ENCODE measurements at places on chromosomes 5 and 9.

- DNase-seq, result no peak
Observed at GRCh38 chr5:107646418-107646817, 24.3 kb downstream of the EFNA5 start.

GRCh38 chr5:61523073-61523472 is 191.0 kb downstream of the ZSWIM6 start:
- DNase-seq, result no peak

- DNase-seq, result no peak
Observed at GRCh38 chr9:104907278-104907951, 20.5 kb downstream of the ABCA1 start.

- peak; percentile 83 for DNase-seq
Observed at GRCh38 chr9:133121198-133121914, at the start of gene RALGDS. TSS of gene RALGDS (minus strand) at chr9:133121240. CDS start at chr9:133121154, 86 bp downstream.

DNA sequence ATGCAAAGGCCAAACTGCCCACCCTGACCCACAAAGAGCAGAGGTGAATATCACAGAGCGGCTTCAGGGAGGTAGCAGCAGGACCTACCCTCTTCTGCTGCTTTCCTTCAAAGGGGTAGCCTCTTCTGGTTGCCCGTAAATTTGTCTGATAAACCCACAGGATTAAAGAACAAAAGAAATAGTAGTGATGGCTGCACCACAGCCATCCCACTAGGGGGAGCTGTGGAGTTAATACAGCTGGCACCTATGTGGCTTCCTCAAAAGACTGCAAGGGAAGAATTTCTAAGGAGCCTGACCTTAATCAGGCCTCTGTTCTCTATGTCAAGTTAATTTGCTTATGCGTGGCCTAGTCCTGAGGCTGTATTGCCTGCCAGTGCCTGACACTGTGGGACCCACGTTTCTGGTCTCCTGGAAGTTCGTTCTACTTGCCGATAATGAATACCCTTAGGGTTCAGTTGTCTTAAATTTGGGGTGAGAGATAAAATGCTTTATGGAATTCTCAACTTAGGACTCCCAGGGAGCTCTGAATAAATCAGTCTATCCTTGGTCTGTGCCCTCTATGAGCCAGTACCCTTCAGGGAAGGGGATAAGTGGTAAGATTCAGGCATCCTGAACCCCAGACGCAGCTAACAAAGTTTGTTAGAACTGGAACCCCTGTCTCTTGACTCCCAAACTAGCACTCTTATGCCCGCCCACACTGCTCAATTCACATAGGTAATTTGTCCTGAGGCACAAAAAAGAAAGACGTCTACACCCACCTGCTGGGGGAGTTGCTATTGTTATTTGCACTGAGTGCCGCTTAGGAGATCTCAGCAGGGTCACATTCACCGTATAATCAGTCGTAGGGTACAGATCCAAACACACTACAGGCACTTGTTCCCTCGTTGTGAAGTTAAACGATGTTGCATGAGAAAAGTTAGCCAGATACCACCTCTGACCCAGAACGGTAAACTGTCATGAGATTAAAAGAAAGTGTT is 77.1 kb downstream of the SUSD1 start:
- DNase-seq, result peak; percentile 7

DNA sequence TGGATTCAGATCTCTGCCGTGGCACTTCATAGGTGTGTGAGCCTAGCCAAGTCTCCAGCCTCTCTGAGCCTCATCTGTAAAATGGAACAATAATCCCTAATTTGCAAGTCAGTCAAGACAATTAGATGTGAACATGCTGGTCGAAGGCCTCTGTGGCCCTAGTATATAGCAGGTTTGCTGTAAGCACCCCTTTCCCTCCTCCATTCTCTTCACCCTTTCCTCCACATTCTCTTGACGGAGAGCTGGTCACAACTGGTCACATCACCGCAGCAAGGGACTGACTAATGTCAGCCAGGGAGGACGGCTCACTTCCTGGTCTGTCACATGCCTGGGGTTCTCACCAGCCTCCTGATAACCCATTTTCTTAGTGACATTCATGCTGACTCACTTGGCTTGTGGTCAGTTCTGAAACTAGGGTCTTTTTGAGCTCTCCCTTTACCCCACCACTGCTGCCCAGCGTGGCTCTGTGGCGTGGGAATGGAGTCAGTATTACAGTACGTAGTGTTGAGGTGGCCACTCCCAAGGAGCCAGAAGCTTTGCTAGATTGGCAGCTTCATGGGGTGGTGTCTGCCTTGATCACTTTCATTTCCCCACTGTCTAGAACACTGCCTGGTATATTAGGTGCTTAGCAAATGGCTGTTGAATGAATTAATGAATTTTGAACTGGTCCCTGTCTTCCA is 47.8 kb downstream of the ERGIC1 start:
- no peak for DNase-seq

DNA sequence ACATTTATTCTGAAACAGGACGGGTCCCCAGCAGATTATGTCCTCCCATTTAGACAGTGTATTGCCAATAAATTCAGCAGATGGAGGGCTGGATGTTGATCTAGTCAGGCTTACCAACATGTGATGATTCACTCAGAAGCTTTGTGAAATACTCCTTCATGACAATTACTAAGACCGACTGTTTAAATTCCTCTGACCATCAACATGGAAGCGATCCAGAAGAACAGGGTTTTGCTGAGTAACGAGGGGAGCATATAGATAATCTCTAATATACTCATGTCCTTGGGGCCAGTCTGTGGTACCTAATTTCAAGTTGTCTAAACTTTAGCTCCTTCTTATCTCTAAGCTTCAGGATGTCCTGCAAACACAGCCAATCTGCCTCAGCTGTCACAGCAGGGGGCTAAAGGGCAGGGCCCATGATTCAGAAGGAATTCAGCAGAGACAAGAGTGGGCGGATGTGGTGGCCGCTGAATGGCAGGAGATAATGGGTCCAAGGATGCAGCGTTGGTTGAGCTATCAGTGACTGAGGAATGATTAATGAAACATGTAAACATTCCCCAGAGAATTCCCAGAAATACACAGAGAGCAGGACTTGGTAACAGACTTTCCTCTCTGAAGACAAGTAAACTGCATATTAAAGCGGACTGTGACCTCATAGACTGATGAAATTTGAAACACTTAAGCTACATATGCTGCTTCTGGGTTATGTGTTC is 109.4 kb downstream of the ANKRD55 start:
- no peak for DNase-seq
